ENCODE measurements at places on chromosomes 16 and 17.

- no peak for DNase-seq
Observed at GRCh38 chr17:74746376-74746775, 2.1 kb upstream of the NHERF1 start.

- no peak for DNase-seq
Observed at GRCh38 chr17:79986411-79987186, 49.1 kb downstream of the TBC1D16 start.

GRCh38 chr16:85384833-85385462 is 228.2 kb upstream of the GSE1 start:
- no peak for DNase-seq

DNA sequence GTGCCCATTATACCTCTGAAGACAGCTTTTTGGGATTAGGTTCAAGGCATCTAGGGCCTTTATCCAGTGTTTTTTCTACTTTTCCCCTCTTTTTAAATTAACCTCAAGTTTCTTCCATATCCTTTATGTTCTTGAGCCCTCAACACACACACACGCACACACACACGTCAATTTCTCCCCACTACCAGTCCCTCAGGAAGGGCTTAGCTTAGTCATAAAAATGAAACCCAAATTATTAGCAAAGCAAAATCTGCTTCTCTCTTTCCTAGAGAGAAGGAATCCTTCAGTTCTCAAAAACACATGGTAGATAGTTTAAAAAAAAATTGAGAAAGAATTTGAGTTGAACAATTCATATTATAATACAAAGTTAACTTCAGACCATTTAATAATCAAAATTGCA is 401.1 kb downstream of the XYLT1 start:
- no peak for DNase-seq

GRCh38 chr16:85681255-85681654 is 7.5 kb downstream of the GINS2 start:
- no peak for DNase-seq

- peak; percentile 88 for DNase-seq
Observed at GRCh38 chr17:41773190-41773588, 13.3 kb downstream of the JUP start.

DNA sequence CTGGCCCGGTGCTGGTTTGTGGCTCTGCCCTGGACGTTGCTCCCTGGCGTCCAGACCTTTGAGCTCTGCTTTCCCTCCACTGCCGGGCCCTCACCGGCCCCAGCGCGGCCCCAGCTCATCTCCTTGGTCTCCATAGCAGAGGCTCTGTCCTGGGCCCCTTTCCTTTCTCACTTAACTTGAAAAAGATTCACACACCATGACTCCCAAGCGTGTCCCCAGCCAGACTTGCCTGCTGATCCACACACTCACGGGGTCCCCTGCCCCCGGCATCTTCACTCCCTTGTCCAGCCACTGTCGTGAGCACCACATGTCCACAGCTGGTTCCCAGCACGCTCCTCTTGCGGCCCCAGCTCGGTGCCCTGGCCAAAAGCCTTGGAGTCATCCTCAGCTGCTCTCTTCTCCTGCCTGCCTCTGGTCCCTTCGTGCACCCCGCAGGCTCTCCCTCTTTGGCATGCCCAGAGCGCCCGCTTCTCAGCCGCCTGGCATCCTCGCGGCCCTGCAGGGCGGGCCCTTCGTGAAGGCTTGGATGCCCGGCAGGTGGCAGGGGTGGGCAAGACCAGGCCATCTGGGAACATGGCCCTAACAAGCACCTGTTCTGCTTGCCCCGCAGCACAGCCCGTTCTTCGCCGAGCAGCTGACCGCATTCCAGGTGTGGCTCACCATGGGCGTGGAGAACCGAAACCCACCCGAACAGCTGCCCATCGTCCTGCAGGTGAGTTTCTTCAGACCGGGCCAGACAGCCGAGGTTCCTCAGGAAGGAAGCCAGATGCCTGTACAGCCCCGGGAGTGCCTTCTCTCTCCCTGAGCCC is 145.6 kb upstream of the CHMP6 start:
- no peak for DNase-seq

DNA sequence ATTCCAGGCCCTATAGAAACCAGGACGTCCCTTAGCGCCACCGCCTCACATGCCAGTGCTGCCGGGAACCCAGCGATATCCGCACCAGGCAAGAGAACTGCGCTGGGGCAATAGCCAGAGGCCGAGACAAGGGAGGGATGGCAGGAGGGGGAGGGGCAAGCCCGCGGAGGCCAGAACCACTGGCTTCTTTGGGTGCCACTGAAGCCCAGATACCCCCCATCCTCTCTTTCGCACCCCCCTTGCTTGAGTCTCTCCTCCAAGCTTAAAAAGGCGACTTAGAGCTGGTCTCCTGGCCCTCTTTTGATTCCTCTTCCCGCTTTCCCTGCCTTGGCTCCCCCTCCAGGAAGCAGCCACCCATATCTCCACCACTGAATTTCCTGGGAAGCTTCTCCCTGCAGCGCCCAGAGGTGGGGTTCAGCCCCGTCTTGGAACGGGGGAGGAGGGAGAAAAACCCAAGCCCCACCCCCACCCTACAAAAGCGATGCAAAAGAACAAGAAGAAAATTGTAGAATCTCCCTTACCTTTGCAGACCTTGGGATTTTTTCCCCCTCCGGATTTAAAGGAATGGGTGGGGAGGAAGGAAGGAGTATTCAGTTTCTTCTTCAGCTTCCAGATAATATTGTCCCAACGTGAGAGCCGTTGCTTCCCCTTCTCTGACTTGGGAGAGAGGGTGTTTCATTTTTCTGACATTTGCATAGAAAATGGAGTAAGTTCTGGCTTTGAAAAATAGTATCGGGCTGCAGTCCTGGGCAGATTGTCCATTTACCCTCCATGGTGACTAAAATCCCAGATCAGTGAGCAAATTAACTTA is 622 bp downstream of the HOXB6 start:
- peak; percentile 74 for DNase-seq

DNA sequence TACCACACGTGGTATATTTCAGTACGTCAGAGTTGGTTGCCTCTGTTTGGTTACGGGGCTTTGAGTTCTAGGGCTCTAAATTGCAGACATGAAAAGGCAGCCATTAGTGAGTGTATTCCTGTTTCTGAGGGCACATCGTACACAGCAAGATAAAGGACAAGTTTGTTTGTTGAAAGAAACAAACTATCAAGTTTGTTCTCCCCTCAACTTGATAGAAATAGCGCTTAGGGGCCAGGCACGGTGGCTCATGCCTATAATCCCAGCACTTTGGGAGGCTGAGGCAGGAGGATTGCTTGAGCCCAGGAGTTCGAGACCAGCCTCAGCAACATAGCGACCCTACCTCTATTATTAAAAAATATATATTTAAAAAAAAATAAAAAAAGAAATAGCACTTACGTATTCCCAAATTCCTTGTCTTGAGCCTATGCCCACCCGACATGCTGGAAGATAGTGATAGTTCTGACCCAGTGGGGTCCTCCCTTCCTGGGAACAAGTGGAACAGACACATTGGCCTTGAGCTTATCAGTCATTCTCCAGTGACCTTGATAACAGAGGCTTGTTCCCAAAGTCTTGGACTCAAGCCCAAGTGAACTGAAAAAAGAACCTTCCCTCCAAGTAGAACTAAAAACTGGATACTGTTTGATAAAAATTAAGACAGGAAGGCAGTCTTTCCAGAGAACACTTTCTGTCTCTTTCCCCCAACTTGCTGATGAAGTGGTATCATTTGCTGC is 139.9 kb upstream of the CACNG3 start:
- no peak for DNase-seq

DNA sequence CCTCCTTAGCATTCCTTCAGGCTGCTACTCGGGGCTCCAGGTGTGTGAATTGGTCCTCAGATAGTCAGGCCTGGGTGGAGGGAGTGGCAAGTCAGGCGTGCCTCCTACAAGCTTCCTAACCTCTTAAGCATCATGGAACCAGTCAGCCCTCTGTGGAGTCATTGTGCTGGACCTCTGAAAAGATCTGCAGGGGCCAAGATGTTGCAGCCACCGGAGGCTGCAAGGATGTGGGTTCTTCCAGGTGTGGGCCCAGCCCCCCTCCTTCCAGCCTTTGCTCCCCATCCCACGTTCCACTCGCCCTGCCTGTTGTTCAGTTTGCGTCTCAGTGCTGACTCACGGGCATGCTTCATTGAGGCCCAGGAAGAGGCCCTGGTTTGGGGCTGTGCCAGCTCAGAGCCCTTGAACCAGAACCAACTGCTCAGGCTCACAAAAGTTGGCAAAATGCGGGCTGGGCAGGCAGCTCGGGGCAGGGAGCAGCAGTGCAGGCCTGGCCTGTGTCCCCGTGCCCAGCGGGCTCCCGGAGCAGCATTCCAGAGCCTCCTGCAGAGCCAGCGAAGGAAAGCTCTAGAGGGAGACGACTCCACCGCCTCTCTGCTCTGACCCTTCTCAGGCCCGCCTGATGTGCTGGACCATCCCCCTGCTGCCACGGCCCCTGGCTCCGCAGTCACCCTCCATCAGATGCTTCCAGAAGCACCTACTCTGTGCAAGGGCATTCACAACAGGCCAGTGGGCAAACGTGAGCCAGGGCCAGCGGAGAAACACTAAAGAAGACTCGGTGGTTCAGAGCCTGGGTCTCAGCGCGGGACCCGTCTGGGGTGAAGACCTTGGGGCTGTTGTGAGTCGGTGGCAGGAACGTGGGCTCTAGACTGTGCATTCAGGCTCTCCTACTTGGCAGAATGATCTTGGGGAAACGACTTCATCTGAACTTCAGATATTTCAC is 7.5 kb downstream of the LDHD start:
- DNase-seq = peak; percentile 97

- DNase-seq = no peak
Observed at GRCh38 chr16:21172650-21173049, 14.2 kb downstream of the LDAF1 start.

DNA sequence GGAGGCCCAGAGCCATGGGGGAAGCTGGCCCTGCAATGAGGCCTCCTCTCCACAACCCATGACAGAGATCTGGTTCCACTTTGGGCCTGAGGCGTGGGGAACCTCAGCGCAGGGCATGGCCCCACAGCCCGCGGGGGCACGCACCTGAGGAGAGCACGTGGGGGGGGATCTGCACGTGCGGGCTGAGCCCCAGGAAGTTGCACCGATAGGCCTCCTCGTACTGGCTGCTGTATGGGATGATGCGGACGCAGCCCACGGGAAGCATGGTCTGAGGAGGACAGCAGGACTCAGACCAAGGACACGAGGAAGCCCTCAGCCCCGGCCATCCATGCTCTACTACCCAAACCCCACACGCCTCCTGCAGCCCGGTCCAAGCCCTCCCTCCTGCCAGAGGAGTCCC is 10.1 kb upstream of the PLD6 start:
- DNase-seq = no peak

DNA sequence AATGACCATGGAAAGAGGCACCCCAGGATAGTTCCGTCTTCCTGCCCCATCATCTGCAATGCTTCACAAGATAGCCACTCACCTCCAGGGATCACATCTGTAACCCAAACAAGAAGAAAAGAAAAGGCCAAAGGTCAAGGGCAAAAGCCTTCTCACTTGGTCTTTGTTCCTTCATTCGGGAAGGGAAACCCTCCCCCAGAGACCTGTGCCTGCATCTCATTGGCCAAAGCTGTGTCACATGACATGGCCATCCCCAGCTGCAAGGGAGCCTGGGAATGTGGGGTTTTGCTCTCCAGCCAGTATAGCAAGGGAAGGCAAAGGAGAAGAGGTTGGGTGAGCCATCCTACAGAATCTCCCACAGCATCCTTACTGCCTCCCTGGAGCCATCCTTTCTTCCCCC is 47.9 kb downstream of the NOL11 start:
- DNase-seq = no peak
